ENCODE measurements at places on chromosomes 5 and 9.

GRCh38 chr5:77640589-77641396 lies 2.3 kb upstream of the OTP start:
- DNase-seq, result no peak

- no peak for DNase-seq
These were observed 30.5 kb upstream of the MED10 start for GRCh38 chr5:6408627-6409446.

GRCh38 chr5:73827106-73827450 lies 201.1 kb downstream of the ARHGEF28 start:
- DNase-seq, result no peak

DNA sequence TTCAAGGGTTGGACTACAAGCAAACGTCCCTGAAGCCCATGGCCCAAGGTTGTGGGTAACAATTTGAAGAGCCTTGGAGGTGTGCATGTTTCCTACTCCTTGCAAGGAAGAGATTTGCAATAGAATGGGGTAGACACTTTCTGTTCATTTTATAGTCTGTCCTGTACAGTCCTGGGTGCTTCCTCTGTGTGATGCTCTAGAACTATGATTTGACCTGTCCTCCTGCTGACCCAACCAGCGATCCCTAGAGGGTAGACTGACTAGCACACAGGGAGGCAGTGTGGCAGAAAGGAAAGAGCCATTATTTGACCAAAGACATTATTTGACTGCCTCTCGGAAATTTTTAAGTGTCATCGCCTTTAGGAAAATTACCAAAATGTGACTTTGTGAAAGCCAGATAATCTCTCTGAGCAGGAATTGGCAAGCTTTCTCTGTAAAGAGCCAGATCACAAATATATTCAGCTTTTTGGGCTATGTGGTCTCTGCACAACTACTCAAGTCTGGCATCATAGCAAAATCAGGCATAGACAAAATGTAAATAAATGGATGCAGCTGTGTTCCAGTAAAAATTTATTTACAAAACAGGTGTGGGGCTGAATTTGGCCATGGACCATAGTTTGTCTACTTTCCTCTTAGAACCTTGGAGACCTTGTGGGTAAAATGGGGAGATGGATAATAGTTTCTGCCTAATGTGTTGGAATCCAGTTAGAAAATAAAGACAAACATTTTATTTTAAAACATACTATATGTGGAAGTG lies 106.8 kb downstream of the DMRT2 start:
- DNase-seq, result no peak

DNA sequence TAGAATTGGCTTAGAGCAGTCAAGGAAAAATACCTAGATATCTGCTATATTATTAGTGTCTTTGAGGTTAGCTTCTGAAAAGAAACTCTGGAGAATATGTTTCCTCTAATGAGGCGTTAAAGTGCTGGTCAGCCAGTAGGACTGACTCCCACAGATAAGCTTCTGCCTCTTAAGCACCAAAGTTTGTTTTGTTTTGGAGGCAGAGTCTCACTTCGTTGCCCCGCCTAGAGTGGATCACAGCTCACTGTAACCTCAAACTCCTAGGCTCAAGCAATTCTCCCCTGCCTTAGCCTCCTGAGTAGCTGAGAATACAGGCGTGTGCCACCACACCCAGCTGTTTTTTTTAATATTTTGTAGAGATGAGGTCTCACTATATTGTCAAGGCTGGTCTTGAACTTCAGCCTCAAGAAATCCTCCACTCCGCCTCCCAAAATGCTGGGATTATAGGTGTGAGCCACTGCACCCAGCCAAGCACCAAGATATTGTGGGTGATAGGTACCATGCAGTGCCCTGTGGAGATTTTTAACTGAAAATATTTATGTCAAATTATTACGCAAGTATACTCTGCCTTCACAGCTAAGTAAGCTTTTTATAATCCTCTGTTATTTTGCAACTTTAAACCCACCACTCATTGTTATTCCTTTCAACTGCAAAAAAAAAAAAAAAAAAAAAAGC lies 24.7 kb upstream of the TMEM171 start:
- no peak for DNase-seq

GRCh38 chr9:75358846-75359245 lies 270.5 kb downstream of the OSTF1 start:
- no peak for DNase-seq

- no peak for DNase-seq
These were observed 28.0 kb downstream of the TNIP1 start for GRCh38 chr5:151052836-151053235.
